ENCODE measurements at places on chromosomes 2 and 18.

GRCh38 chr18:48405978-48406377 lies 3.2 kb downstream of the ZBTB7C start:
- DNase-seq, result no peak

DNA sequence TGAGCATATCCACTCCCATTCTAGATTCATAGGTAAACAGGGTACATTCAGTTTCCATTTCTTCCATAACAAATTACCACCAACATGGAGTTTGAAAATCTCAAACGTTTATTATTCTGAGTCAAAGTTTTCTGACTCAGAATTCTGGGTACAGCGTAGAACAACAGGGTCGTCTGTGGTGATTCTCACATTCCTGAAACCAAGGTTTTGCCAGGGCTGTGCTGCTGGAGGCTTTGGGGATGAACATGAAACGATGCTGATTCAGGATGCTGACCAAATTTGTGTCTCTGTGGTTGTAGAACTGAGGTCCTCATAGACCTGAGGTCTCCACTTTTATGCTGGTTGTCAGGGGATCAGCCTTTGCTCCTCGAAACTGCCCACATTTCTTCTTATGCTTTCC lies 255.7 kb downstream of the DSEL start:
- no peak for DNase-seq

DNA sequence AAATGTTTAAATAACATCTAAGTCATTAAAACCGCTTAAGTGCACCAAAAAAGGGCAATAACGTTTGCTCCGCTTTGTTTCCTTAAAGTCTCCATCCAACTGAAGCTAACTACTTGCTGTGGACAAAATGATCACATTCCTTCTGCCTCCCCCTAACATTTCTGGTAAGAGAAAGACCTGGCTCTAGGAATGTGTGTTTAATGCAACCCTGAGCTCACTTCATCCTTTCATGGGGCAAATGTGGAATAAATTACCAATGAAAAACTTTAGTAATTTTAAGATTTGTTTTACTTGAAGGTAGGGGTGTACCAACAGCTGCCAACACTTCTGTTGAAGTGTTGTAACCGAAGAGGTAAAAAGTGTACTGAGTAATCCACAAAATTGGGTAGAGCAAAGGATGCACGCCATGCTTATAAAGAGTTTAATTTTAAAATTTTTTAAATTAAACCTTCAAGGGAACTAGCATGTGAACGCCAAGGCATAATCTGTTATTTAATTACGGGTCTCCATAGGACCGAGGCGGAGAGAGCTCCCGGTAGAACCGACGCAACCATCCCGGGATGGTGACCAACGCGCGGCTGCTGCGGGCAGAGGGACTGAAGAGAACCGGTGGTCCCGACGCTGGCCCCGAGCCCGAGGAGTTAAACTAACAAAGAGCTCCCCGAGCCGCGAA lies 1.1 kb downstream of the HNRNPLL start:
- DNase-seq, result no peak

DNA sequence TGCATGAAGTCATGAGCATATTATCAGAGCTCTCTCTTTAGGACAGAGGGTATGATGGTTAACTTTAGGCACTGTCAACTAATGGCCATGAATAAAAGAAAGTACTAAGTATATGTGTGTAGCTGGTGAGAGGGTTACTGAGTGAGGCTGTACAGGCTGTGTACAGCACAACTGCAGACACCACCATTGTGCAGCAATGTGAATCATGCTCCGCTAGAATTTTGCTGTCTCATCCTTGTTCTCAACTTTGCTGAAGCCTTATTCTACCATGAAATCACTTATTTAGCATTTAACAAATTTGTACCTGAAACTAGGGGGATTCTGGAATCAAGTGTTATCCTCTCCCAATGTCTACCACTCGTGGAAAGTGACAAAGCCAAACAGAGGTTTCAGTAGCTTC lies 414.9 kb downstream of the PLCL1 start:
- no peak for DNase-seq

- DNase-seq, result no peak
Observed at GRCh38 chr2:189960346-189960745, 102.2 kb downstream of the MSTN start.

GRCh38 chr18:34870555-34871310 lies 160.6 kb downstream of the DTNA start:
- DNase-seq, result no peak

DNA sequence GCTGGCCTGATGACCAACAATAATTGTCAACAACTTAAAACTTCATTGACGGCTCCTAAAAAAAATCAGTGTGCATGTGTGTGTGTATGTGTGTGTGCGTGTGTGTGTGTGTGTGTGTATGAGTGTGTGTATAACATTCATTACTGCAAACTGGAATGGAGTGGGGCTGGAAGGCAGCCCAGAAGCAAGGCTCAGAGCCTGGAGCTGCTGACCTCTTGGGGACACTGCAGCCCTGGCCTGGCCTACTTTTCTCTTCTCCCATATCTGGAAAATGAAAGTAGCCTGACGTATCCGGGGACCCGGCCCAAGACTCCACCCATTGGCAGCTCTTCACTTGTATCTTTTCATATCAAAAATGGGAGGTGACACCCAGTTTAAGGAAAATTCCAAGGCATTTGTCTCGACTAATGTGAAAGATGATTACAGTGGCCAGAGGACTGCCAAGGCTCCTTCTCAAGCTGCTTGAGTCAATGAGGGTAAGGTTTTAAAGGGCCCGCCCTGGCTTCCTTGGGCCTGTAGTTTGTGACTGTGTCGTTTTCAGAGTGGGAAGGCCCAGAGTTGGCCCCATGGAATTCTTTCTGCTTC lies 72.4 kb upstream of the IL1R1 start:
- DNase-seq, result no peak

DNA sequence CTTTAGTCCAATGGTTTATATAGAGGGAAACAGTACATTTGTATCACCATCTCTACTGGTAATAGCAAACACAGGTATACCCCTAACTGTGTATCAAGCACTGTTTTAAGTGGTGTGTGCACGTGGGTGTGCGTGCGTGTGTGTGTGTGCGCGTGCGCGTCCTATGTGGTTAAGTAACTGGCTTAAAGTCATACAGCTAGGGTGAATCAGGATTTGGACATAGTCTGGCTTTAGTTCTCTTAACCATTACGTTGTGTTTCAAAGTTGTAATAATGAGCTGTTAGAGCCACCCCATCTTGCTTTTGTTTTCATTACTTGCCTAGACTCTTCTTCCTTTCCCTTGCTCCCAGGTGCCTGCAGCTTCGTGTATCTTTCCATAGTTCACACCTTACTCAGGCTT lies 2.1 kb downstream of the HADHB start:
- no peak for DNase-seq

GRCh38 chr2:202112041-202112440 lies 39.0 kb downstream of the KIAA2012 start:
- no peak for DNase-seq

DNA sequence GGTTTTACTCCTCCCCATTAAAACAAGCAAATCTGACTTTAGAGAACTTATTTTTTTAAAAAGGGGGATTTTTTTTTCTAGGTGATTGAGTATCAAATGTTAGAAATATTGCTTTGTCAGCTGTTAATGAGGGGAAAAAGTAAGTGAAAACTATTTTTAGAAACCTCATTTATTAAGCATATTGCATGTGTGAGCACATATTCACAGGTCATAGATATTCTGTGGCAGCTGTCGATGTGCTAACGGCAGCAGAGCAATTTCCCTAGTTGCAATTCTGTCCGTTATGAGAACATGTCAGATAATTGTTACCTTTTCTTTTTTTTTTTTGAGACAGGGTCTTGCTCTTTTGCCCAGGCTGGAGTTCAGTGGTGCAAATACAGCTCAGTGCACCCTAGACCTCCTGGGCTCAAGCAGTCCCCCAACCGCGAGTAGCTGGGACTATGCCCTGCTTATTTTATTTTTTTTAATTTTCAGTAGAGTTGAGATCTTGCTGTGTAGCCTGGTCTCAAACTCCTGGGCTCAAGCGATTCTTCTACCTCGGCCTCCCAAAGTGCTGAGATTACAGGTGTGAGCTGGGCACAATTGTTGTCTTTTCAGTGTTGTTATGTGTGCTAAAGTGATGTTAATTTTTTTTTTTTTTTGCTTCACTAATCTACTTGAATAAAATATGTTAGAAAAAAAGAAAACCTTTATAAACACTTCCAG lies 69.8 kb downstream of the MTA3 start:
- DNase-seq, result no peak

DNA sequence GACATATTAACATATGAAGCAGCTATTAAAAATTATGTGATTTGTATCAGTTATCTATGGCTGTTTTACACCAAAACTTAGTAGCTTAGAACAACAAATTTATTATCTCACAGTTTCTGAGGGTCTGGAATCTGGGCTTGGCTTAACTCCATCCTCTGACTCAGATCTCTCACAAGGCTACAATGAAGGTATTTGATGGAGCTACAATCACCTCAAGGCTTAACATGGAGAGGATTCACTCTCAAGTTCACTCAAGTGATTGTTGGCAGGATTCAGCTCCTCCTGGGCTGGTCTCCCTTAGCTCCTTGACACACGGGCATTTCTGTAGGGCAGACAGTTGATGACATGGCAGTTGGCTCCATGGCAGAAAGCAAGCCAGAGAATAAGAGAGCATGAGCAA lies 133.0 kb upstream of the SLC14A2 start:
- no peak for DNase-seq

GRCh38 chr2:134395779-134396178 lies 141.9 kb downstream of the MGAT5 start:
- no peak for DNase-seq

- DNase-seq, result no peak
Observed at GRCh38 chr2:66805016-66805865, 370.3 kb downstream of the MEIS1 start.

- DNase-seq, result no peak
Observed at GRCh38 chr18:28153485-28154065, 23.4 kb downstream of the CDH2 start.

DNA sequence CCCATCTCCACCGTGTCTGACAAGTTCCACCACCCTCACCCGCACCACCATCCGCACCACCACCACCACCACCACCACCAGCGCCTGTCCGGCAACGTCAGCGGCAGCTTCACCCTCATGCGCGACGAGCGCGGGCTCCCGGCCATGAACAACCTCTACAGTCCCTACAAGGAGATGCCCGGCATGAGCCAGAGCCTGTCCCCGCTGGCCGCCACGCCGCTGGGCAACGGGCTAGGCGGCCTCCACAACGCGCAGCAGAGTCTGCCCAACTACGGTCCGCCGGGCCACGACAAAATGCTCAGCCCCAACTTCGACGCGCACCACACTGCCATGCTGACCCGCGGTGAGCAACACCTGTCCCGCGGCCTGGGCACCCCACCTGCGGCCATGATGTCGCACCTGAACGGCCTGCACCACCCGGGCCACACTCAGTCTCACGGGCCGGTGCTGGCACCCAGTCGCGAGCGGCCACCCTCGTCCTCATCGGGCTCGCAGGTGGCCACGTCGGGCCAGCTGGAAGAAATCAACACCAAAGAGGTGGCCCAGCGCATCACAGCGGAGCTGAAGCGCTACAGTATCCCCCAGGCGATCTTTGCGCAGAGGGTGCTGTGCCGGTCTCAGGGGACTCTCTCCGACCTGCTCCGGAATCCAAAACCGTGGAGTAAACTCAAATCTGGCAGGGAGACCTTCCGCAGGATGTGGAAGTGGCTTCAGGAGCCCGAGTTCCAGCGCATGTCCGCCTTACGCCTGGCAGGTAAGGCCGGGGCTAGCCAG lies 1.2 kb downstream of the ONECUT2 start:
- no peak for DNase-seq

DNA sequence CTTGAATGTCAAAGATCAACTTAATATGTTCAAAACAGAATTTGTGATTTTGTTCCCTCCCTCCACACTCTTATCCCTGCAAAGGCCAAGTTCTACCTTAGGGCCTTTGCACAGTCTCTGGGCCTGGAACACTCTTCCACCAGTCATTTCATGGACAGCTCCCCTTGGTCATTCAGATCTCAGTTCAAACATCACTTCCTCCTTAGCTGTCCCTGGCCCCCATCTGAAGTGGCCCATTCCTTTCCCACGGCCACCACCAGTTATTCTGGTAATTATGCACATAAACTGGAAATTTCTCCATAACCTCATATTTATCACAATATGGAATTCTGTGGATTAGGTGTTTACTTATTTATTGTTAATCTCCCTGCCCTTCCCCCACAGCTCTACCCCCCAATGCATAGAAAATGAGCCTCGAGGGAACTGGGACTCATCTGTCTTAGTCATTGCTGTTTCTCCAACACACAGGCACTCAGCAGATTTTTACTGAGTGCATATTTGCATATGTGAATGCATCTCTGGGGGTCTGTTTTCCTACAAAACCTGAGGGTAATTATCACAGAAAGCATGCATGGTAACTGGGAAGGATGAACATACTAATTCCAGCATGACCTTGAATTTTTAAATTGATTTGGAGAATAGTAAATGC lies 35.5 kb upstream of the SPTBN1 start:
- DNase-seq, result no peak

- DNase-seq, result no peak
Observed at GRCh38 chr2:204748286-204748685, 203.0 kb downstream of the PARD3B start.

DNA sequence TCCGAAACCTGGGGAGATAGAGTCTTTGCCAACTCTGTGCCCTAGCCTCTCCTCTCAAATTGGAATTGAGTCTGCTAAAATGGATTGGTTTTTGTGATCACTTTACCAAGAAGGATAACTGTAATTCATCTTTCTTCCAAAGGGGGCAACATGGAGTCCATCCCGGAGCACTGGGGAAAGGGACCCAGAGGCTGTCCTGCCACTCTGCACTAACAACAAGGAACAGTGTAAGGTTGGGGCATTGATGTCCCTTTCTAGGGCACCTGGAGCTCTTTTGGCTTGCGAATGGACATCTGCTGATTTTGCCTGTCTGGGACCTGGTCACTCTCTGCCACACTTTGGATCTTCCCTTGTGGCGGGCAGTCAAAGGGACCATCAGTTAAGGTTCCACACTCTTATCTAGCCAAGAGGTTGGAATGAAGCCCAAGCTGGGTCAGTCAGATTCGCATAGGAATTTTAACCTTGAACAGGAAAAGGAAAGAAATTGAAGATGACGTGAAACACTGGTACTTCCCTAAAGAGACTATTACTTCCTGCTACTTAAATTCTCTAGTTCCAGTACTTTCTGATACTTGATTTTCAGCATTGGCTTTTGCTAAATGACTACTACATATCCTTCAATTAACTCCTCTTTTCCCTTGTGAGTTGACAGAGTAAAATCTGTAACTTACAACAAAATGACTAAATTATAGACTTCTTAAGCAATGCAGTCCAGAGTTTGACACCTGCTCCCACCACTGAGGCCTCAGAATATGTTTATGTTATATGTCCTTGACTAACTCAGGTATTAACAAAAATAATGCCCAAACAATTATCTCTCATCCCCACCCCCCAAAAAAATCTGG lies 64.7 kb upstream of the KLF7 start:
- DNase-seq, result no peak

- no peak for DNase-seq
Observed at GRCh38 chr2:1476617-1477195, 63.4 kb downstream of the TPO start.

- no peak for DNase-seq
Observed at GRCh38 chr2:20781656-20782265, 41.1 kb downstream of the LDAH start.

DNA sequence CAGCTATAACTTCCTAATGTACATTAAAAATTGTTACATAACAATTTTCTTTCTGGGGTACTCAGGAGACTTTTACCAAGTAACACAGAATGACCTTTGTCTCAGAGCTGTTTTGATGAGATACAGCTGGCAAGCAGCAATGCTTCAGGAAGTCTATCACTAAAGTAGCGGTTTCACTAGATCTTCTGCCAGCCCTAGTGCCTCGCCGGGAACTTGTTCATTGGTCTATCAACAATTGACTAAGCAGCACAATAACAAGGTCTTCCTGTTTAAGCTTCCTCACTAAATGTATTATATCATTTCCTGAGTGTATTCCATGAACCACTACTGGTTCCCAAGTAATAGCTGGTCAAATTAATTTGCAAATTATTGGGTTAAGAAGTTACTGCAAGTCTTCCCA lies 69.2 kb downstream of the TRIP12 start:
- DNase-seq, result no peak
